Forelimb muscle (tissue), 1 donor: ENCODE measurements at places on chromosomes 2 and 18. TPM values are rescaled to one million over a fixed set of nuclear protein-coding genes. Genes with fewer than 3 reads are reported as not detected.

DNA sequence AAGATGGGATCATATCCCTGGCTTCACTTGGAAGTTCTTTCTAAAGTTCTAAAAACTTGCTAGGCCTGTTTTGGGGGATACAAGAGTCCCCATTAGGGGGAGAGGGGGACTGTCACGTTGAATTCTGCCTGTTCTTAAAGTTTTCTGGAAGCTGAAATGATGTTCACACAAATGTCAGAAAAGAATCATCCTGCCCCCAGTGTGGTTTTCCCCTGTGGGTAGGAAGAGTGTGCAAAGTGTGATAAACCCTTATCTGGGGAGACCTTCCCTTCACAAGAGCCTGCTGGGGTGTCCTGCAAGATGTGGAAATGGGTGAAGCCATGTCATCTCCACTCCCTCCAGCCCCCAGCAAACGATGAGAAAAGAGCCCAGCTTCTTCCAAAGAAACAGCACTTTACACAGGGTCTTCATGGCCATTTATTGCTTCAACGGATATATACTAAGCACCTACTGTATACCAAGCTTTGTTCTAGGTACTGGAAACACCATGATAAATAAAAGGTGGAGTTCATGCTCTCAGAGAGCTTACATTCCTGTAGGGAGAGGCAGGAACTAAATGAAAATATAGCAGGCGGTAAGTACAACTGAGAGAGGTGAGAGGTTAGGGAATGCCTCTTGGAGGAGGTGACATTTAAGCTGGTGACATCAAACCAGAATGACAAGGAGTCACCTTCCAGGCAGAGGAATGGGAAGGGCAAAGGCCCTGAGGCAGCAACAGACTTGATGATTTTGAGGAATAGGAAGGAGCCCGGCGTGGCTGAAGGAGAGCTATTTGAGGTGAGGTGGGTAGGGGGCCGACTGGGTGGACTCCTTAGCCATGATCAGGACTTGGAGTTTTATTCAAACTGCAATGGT is 1.6 kb downstream of the MFSD2B start:
- no peak for DNase-seq

DNA sequence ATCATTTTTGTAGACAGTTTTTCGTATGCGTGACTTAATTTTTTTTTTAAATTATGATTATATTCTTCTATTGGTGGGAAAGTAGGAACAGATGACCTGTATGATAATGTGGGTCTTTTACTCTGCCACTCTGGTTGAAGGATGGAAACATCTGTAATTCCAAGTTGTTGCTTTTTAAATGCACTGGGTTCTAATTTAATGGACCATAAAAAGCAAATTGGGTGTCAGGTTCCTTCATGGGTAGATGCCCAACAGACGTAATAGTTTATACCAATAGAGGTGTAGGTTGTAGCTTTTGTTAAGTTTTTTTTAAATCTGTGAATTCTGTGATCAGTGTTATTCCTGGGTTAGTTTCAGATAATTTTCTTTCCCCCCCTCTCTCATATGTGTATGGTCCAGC is 117.6 kb downstream of the MAP4K4 start:
- no peak for DNase-seq

GPAT2 gene
- polyA plus RNA-seq = 5.6 TPM

WNT10A gene
- polyA plus RNA-seq = not detected

UGT1A10 gene
- polyA plus RNA-seq = not detected
